Activated T-helper 1 cell treated with anti-CD3 and anti-CD28 coated beads, Interleukin-12 subunit alpha, Interleukin-12 subunit beta, Interleukin-2, Interleukin-4 antibody, amounts not matched to agents 30 ng/mL and 10 ng/mL and 1 ng/mL, durations not matched to agents 14 hours and 24 hours and 36 hours (primary cell): ENCODE measurements at places on chromosomes 5 and 9. TPM values are rescaled to one million over a fixed set of nuclear protein-coding genes. Genes with fewer than 3 reads are reported as not detected.

GRCh38 chr9:9560382-9561035 lies 1052.3 kb downstream of the PTPRD start:
- no peak for DNase-seq
- no peak overlapping the region for H3K27ac ChIP-seq
- H3K27me3 ChIP-seq = no peaks in the 10 kb centered on the region

- no peak overlapping the region for H3K27ac ChIP-seq
- no peak for DNase-seq
- H3K27me3 ChIP-seq = peaks cover 4% of the 10 kb centered on the region
- H3K36me3 ChIP-seq = no peaks in the 10 kb centered on the region
- no peaks in the 10 kb centered on the region for H3K4me1 ChIP-seq
Observed at GRCh38 chr9:119963798-119964372, 594.6 kb upstream of the BRINP1 start.

GRCh38 chr9:124939944-124940343 lies 939 bp downstream of the GOLGA1 start:
- no peaks in the 10 kb centered on the region for H3K27me3 ChIP-seq
- peaks cover 29% of the 10 kb centered on the region for H3K4me1 ChIP-seq
- peak overlapping the region; percentile 94 for H3K4me3 ChIP-seq
- H3K27ac ChIP-seq = peak overlapping the region; percentile 99

HSD17B3 gene
- not detected in 2 replicates for total RNA-seq

- H3K27me3 ChIP-seq = no peaks in the 10 kb centered on the region
- H3K36me3 ChIP-seq = peaks cover 30% of the 10 kb centered on the region
- peak overlapping the region; percentile 12 for H3K4me3 ChIP-seq
- peaks cover 67% of the 10 kb centered on the region for H3K4me1 ChIP-seq
Observed at GRCh38 chr5:50415912-50416311, 25.2 kb downstream of the EMB start.

PDE6A gene
- not detected in 2 replicates for total RNA-seq

DNA sequence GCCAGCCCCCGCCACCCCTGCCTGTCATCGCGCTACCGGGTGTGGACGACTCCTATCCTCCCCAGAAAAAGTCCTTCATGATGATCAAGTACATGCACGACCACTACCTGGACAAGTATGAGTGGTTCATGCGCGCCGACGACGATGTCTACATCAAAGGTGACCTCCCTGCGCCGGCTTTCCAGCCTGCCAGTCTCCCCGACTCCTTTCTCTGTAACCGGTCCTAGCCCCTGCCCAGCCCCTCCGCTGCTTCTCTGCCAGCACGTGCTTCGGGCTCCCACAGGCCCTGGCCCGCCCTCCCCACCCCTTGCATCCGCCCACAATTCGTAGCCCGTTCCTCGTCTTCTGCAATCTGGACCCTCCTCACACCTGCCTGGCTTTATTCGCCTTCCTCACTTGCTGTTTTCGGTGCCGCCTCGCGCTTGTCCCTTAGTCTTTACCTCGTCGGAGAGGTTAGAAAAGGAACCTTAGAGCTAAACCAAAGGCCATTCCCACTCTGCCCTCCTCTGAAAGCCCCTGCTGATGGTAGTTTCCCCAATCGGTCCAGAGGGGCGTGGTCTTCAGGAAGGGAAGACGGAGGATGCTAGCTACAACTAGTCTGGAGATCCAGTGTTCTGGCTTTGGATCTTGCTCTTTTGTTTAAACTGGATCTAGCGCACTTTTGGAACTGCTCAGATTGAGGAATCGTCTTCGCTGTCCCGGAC lies 1.4 kb downstream of the CHSY3 start:
- no peak overlapping the region for H3K27ac ChIP-seq
- no peak for DNase-seq
- H3K36me3 ChIP-seq = peaks cover 2% of the 10 kb centered on the region
- H3K4me1 ChIP-seq = peaks cover 14% of the 10 kb centered on the region
- H3K4me3 ChIP-seq = peak overlapping the region; percentile 76

- peak overlapping the region; percentile 15 for H3K4me3 ChIP-seq
- no peaks in the 10 kb centered on the region for H3K27me3 ChIP-seq
- H3K4me1 ChIP-seq = peaks cover 69% of the 10 kb centered on the region
- no peak for DNase-seq
Observed at GRCh38 chr5:96893342-96893741, 17.0 kb downstream of the ERAP2 start.
